Kidney tubule cell (primary cell): ENCODE measurements at places on chromosomes 3 and 15.
A peak's percentile ranks its signal among the peaks of the same experiment; 100 is the strongest.

DNA sequence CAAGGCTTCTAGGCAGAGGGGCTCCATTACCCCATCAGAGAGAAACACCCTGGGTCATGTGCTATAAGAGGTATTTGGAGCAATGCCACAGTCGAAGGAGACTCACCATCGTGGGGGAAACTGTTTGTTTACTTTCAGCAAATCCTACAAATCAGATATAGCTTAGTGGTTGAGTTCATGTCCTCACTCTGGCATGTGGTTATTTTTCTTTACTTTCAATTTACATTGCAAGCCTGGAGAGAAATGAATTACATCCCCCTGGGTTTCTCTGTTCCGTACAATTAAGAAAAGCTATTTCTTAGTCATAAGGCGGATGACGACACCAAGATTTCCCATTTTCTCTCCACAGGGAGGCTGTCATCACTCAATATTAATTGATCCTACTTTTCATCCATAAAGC lies 36.9 kb downstream of the RFTN1 start:
- DNase-seq, result peak; percentile 44

DNA sequence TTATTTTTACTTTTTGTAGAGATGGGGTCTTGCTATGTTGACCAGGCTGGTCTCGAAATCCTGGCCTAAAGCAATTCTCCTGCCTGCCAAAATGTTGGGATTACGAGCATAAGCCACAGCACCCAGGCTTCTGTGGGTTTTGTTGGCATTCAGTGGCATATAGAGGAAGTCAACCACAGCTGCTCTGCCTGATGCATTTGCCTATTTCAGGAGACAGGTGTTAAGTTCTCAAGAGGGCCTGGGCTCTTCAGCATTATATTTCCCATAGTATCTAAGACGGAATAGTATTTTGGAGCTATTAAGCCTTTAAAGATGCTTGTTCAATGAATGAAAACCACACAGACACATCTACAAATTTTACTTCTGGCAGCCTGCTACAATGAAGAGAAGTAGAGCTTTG lies 73.5 kb upstream of the CSPG5 start:
- no peak for DNase-seq

- peak; percentile 66 for DNase-seq
These were observed 40.9 kb upstream of the IDH2 start for GRCh38 chr15:90143166-90143655.

DNA sequence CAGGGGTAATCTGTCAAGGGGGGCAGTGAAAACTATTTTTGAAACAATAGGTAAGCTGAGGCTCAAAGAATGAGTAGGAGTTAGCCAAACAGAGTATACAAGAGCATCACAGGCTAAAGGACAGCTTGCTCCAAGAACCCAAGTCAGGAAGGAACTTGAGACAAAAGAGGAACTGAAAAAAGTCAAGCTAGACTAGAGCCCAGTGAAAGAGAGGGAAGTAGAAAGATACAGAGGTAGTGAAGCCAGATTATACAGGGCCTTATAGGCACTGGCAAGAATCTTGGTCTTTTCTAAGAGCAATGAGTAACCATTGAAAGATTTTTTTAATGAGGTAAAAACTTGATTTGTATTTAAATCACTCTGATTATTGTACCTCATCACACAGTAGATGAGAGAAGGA lies 69.9 kb downstream of the FILIP1L start:
- no peak for DNase-seq

DNA sequence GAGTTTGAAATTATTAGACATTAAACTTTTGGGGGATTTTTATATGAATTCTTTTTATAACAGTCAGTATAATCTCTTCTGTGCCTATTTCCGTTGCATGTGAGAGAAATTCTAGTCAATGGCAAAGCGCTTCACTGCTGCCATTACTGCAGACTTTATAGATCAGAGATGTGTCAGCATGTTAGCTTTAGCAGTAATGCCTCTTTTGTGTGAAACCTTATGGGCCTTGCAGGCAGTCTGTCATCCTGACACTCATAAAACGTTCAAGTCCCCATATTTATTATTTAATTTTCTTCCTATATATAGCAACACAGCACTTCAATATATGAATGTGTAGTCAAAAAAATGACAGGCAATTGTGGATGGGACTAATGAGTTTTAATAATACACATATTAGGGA lies 191.0 kb downstream of the NLGN1 start:
- no peak for DNase-seq

GRCh38 chr15:90015294-90015693 lies 14.2 kb downstream of the ZNF710 start:
- no peak for DNase-seq

DNA sequence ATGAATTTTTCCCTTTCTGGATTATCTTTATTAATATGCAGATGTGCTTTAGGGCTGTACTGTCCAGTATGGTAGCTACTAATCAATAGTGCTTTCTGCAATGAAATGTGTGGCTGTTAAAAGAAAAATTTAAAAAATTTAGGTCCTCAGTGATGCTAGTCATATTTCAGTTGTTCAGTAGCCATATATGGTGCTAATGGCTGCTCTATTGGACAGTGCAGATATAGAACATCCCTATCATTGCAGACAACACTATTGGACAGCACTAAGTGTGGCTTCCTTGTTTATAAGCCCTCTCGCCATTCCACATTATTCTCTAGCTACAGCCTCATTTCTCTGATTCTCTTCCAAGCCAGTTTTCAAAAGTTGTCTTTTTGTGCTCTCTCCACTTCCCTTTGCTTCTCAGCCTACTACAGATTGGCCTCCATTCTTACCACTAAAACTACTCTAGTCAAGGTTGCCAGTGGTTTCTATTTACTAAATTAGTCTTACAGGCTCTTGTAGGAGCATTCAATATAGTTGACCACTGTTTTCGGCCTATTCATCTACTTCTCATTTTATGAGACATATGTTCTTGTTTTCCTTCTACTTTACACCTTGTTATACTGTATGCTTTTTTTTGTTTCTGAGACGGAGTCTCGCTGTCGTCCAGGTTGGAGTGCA lies 9.5 kb downstream of the MAPK6 start:
- DNase-seq, result no peak

DNA sequence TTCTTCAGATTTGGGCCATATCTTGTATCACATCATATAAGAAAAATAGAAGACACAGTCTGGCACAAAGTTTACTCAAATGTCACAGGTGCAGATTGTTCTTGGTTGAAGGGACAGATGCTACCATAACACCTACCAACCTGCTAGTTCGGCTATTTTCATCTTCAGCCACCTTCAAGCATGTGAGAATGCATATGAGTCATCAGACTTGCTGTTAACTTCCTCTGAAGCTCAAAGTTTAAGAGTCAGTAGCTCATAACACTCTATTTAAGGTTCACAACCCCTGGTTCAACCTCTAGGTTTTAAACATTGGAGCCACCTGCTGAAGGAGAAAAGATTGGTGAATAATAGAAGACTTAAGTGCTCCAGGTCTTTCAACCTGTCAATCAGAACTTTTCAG lies 522.8 kb downstream of the NLGN1 start:
- DNase-seq, result peak; percentile 77

GRCh38 chr3:19248767-19249166 lies 100.5 kb downstream of the KCNH8 start:
- no peak for DNase-seq

- DNase-seq, result no peak
These were observed 314.9 kb upstream of the TMCO5A start for GRCh38 chr15:37619358-37620042.

DNA sequence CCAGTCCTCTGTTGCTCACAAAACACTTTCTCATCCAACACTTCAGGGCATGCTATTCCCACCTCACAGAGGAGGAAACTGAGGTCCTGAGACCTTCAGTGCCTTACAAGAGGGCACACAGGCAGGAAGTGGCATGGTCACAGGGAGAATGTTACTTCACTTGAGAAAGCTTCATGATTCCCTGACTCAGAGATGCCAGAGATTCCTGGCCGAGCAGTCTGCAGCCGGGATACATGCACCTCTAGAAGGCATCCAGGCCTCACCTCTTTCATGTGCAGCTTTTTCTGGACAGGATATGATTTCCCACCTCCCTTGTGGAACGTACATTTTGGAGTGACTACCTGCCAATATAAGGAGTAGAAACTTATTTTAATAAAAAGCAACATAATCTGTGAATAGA lies 2.8 kb upstream of the SST start:
- peak; percentile 72 for DNase-seq

GRCh38 chr3:14214764-14215163 lies 36.1 kb downstream of the LSM3 start:
- DNase-seq, result no peak

DNA sequence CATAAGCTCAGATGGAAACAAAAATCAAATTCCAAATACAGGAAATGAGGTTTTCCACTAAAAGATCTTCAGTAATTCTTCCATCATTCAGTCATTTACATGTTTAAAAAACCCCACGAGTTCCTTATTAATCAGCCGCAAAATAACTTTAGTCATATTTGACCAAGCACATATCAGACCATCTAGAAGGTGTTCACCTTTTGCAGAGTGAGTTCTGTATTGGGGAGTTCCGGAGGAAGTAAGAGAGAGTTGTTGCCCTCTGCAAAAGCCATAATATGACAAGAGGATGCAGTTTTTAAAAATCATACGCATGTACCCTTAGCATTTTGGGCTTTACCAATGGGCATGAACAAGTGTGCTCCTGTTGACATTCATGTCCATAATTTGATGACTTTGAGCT lies 61.6 kb downstream of the CCR1 start:
- no peak for DNase-seq

DNA sequence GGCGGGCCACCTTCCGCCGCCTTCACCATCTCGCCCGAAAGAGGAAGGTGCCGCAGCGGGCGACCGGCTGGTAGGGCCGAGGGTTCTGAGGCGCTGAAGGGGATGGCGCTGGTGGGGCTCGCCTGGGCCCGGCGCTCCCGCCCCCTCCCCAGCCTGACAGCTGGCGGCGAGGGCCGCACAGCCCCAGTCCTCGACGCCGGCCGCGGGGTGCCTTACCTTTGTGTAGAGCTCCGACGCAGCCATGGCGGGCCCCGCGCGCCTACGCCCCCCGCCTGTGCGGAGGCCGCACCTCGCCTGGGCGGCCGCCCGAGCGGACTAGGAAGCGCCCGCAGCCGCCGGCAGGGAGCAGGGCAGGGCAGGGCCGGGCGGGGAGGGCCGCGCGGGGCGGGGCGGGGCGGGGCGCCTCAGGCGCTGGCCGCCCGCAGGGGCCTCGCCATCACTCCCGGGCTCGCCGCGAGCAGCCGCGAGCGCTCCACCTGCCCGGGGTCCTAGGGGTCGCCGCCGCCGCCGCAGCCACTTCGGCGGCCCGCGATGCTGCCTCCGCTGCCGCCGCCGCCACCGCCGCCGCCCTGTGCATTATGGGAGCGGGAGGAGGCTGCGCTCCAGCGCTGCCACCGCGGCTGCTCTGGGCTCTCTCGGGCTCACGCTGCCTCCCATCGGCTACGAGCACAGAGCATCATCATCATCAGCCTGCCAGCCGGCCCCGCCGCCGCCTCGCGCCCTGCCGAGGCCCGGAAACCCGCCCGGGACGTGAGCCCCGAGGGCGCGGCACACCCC lies at the start of gene MYO5A:
TSS of gene MYO5A (minus strand) at position 317 of the 777 bp plus-strand sequence. CDS start at position 243, 74 bp downstream.
- DNase-seq, result peak; percentile 83

DNA sequence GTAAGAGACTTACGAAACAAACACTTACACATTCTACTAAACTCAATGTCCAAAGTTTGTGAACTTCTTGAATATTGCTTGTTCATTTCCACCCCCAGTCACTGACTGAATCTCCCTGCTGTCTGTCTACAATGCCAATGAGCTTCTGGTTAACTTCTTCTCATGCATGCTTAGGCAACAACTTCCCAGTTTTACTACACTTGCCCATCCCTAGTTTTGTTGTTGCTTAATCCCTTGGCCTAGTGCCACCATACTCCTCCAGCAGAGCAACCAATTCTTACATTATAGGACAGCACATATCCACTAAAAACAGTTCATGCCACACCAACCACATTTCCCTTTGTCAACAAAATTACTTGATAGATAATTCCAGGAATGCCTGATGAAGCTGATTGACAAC lies 40.9 kb upstream of the CCR2 start:
- no peak for DNase-seq

DNA sequence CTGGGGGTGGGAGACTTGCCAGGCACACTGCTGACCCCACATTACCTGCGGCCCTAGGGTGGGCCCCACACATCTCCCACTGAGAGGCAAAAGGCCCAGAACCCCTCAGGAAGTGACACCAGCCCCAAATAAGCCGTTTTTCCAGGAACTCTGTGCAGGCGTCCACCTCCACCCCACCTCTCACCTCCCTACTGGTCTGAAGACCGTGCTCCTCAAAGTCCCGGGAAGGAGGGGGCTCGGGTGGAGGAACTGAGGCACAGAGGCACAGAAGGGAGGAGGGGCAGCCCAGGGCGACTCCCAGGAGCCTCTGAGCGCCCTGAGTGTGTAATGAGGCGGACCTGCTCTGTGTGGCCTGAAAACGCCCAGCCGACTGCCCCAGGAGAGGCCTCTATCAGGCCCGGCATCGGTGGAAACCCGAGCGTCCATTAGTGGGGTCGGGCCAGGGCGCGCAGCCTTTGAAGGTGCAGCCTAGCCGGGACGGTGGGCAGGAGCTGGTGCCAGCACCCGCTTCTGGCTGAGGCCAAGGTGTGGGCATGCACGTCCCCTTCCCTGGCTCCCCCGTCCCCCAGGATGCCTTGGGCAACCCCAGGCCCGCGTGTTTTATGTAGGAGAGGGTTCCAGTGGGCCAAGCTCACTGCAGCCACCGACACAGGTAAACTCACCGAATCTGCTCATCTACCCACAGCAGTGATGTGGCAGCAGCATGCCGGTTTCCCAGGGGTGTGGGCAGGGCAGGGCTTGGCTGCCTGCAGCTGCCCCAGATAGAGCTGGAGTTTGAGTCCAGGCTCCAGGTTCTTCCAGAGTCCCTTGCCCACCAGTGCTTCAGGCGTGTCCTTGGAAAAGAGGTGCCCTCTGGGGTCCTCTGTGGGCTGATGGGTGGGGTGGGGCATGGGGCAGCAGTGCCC lies 55.8 kb downstream of the DNAJB8 start:
- no peak for DNase-seq
